Left lobe of liver (tissue), 2 donors: ENCODE measurements at places on chromosomes 3 and 15. TPM values are rescaled to one million over a fixed set of nuclear protein-coding genes. Genes with fewer than 3 reads are reported as not detected.

Gene GPR62
- not detected for total RNA-seq

Gene MINAR1
- total RNA-seq, result 0.05 TPM

Gene LTF
- total RNA-seq, result 1.7 TPM

DNA sequence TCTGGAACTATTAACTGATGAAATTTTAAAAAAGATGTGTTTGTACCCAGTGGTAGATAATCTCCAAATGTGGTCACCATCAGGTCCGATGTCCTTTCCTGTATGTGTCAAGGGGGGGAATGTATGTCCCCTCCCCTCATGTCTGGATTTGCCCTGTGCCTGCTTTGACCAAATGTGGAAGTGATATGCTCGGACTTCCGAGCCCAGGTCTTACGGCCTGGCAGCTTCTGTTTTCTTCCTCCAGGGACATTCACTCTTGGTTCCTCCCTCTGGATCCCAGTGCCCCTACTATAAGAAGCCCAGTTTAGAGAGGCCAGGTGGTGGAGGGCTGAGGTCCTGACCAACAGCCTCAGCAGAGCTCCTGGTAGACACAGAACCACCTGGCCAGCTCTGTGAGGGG lies 75.5 kb downstream of the CCR1 start:
- no peak for DNase-seq

DNA sequence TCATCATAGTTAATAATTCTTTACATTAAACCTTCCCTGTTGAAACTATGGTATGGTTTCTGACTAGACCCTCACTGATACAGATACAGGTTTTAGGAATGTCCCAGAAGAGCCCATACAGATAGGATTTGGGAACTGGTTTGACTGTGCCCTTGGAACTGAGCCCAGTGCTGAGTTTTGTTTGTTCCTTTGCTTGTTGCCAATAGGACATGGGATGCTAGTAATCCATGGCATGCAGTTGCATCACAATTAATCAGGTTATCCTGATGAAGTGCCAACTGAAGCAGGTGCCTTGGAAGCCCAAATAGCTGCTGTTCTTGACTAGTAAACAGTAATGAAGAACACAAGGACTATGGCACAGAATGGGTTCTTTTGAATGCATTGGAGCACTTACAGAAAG lies 230.6 kb downstream of the NEK10 start:
- DNase-seq, result peak; percentile 62
